ENCODE measurements at places on chromosomes 2 and 18.

- no peak for DNase-seq
Measured at GRCh38 chr2:120915670-120916069, 180.0 kb downstream of the GLI2 start.

GRCh38 chr18:11800566-11801334 is 50.5 kb upstream of the CHMP1B start:
- no peak for DNase-seq

DNA sequence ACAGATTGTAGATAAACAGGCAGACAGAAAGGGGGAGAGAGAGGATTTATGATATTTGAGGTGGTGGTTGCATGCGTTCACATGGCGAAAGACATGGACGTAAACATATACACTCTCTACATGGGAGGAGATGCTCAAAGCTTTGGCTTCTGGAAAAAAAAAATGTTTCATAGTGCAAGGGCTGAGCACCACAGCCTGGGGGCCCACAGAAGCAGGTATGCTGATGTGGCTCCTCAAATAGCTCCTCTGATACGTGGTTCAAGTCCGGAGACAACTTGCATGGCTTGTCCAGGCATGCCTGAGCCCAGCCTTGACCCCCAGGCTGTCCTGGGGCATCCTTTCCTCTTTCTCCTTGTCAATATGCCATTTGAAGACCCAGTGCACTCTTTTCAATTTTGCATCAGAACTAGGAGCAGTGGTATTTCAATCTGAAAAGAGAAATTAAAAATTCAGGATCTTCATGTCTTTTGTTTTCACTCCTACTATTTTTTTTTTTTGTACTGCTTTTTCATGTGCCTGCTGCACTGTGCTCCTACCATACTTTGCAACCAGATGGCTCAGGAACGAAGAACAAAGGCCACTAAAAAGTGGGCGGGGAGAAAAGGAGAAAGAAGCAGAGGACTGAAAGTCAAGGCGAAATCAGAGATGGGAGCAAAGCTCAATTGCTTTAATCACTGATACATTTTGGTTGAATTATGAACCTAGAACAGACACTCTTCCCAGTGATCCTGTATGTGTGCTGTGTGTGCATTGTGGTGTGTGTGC is 495.7 kb upstream of the TCF4 start:
- DNase-seq: peak; percentile 12

DNA sequence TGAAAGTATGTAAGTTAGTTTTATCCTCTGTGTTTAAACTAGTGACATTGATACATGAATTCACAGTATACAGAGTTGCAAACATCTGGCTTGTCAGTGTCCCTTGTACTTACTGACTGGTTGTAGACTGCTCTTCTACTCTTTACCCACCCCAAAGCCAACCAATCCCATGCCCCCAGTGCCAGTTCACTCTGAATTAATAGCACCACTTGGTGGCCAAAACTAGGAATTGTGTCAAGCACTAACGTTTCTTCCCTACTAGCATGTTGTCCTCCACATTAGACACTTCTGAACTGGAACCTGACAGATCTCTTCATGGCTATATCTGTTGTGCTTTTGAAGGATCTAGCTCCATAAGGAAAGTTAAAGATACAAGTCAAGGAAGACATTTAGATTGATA is 27.2 kb upstream of the OTX1 start:
- no peak for DNase-seq

DNA sequence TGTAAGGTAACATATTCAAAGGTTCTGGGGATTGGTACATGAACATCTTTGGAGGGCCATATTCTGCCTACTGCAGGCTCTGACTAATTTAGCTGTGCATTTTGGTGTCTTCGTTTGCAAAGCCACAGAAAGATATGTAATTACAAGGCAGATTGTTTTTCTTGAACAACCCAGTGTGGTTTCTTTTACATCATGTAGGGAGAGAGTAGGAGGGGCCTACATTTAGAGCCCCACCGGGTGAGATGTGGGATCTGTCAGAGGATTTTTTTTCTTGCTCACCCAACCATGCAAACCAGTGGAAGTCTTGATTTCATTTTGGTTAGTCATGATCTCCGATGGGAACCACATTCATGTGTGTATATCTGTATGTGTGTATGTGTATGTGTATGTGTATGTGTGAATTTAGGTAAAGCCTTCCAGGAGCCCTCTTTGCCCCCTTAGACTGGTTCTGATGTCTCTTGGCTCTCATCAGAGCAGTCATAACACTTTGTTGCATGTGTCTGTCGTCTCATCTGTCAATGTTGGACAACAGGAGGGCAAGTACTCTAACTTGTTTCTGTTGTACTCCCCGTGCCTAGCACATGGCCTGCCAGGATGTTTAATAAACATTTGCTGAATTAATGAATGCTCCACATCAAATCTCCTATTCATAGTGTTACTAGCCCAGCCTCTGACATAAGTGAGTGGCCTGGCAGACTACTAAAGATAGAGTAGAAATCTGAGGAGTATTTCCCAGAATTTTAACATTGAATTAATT is 239.9 kb downstream of the MTX2 start:
- DNase-seq: no peak

DNA sequence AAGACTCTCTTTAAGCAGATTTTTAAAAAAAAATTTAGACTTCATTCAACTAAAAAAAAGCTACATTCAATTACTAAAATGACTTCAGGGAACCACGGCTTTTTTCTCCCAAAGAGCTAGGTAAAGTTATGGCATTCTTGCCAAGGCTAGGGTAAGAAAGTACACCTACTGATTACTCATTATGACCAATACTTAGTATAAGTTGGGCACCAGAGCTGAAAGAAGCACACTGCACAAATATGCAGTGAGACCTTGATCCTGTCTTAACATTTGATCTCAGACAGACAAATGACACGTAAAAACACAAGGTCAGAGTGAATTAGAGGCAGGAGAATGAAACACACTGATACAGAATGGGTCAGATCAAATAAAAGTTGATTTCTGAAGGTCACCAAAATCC is 88.7 kb downstream of the THADA start:
- DNase-seq: no peak

DNA sequence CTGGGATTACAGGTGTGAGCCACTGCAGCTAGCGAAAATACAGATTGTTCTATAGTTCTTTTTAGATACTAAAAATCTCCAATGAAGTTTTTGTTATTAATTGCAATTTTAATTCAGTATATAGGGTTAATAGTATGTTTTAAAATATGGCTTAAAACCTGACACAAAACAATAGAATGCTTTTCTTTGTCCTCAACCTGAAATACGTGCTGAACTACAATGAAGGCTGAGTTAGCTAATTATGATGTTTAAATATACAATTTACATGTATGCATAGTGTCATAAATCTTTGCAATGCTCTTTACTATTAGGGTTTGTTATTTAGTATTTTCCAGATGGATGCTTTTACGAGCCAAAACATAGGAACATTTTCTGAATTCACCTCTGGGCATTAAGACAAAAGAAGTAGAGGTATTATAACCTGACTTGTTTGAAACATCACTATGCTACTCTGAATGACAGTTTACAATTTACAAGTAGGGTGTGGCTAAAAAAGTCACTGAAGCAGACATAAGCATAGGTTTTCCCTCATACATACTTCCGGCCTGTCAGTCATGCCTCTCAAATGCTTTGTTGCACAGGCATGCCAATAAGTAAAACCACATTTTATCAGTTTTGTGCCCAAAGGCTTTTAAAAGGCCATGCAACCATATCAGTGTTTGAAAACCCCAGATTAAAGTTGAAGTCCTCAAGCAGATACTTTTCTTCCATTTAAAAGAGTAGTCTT is 168.3 kb downstream of the OTX1 start:
- DNase-seq: no peak

Measured in NCI-H1105 (cell line).